GM13976 (cell line): ENCODE measurements at places on chromosomes 2 and 18.

- no peak for DNase-seq
Measured at GRCh38 chr2:86050301-86050700, 55.4 kb downstream of the POLR1A start.

DNA sequence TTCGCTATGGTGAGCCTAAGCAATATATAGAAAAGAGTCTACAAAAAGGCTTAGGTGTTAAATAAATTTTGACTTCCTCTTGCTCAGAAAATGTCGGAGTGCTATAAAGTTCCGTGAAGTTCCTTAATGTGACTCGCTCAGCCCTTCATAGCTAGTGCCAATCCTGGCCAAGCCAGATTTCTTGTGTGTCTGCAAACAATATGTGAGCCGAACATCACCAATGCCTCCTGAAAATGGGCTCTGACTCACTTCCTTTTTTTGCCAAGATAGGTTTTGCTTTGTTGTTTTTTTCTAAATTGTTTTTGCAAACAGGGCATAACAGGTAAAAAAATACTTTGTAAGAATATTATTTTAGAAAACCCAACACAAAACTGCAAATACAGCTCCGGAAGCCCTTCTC lies 26.1 kb downstream of the CDC42EP3 start:
- DNase-seq: no peak

DNA sequence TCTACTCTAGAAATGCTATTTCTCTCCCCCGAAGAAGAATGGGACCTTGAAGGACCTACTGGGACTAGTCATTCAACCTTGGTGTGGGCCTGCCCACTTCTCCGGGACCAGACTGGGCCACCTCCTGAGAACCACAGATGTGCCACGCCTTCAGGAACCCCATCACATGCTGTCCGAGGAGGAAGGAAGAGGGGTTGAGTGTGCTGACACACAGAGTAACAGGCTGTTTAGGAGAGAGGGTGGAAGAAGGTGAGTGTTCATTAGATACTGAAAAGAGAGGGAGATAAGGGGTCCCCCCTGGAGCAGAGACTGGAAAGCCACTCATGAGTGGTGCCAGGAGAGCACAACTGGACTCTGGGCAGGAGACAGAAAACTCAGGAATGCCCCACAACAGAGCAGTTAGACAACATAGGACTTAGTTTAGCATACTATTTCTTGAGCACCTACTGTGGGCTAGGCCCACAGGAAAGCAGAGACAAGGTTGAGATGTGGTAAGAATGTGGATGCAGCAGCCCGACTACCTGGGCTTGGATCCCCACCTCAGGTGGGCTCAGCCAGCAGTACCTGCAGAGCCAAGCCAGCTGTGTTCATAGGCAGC lies 286.4 kb upstream of the NCKAP5 start:
- no peak for DNase-seq

- no peak for DNase-seq
Measured at GRCh38 chr2:75238670-75239330, 39.5 kb upstream of the TACR1 start.

DNA sequence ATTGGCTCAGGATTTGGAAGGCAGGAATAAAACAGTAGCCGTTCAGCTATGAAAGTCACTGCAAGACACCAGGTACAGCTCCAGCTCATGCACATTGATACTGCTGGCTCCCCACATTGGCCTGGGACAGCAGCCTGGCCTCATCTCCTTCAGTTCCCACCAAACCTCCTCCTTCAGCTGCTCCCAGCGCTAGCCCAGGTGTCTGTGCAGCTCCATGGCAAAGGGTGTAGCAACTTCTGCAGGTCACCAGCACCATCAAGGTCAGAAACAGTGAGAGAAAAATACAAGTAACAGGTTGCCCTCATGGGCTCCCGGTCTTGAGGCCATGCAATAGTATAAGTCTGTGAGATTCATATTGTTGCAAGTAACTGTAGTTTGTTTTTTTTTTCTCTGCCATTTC lies 216.7 kb upstream of the CTAGE1 start:
- DNase-seq: no peak

- DNase-seq: no peak
Measured at GRCh38 chr2:225582355-225583116, 183.0 kb downstream of the NYAP2 start.

- no peak for DNase-seq
Measured at GRCh38 chr2:120243211-120243610, 9.4 kb upstream of the RALB start.

GRCh38 chr2:181573140-181573736 lies 83.7 kb downstream of the CERKL start:
- DNase-seq: no peak

- DNase-seq: no peak
Measured at GRCh38 chr2:72952110-72952823, 34.9 kb downstream of the EMX1 start.

DNA sequence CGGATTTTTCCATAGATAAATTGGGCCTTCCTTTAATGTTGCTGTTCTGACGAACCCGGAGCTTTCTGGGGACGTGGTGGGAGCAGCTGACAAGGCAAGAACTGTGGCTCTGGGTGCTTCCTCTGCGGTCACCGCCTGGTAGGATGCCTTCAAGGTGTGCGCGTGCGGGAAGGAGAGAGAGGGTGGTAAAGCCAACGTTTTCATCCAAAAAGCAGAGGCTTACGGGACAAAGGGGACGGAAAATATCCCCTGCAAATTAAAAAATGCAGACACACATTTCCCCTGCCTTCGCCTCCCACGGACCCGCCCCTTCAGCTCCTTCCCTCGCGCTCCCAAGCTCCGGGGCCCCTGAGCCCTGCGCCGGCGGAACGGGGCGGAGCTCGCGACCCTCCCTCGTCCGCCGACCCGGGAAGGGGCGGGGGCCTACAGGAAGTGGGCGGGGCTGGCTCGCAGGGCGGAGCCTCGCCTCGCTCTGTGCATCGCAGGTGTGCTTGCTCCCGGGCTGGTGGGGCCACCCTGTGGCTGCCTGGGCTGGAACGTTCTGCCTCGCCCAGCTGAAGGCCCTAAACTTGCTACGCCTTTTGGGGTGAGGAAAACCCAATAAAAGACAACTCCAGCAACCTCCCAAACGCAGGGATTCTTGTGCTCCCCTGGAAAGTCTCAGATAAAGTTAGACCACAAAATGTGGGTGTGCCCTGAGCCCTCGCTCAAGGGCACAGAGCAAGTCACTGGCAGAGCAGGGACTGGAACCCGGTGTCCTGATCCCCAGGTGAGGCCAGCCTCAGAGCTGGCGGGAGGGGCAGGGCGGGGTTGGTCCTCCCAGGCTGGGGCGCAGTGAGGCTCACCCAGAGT lies 25.4 kb upstream of the SLC66A3 start:
- DNase-seq: peak; percentile 82

- DNase-seq: peak; percentile 45
Measured at GRCh38 chr2:38262069-38262871, 114.8 kb downstream of the ATL2 start.

DNA sequence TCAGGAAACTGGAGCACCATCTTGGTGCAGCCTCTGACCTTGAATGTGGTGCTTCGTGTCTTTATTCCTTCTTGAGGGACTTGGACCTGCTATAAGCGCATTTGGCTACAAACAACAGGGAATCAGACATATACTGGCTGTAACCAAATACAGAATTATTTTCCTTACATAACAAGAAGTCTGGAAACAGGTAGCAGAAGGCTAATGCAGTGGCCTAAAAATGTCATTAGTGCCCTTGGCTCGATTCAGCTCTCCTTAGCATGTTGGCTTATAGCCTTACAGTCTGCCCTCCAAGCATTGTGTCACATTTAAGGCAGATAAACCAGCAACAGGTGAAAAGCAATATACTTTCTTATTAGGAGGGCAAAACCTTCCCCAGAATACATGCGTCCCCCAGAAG lies 655.4 kb downstream of the XIRP2 start:
- DNase-seq: no peak

DNA sequence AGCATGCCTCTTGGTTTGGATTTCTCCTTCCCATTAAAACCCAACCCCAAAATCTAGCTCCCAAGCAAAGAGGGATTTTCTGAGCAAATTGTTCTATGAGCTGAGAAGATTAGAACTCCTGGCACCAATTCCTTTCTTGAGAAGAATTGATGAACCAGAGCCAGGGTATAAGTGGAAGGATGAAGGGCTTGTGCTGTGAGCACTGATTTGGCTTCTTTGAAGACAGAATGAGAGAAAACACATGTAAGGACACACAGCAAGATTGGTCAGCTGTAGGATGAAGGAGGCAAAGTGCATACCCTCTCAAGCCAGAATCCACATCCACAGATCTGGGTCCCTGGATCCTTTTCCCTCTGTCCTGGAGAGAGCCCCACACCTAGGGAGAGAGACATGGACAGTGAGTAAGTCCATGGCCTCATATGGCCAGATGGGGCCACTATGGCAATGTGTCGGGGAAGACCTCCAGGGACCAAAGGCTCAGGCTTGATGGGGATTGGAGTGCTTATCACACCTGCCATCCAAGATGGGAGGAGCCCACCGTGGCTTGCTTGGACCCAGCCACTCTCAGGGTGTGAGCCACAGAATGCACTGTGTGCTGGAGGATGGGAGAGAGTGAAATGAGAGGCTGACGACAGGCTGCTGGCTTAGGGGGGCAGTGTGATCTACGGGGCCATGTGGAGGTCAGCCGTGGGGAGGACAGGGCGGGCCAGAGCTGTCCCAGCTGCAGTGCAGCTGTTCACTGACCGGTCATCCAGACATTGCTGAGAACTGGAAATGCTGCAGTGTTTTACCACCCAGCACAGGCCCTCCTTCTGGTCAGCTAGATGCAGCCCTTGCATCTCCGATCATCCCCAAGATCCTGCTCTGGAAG lies 339.8 kb downstream of the CYP26B1 start:
- DNase-seq: no peak

DNA sequence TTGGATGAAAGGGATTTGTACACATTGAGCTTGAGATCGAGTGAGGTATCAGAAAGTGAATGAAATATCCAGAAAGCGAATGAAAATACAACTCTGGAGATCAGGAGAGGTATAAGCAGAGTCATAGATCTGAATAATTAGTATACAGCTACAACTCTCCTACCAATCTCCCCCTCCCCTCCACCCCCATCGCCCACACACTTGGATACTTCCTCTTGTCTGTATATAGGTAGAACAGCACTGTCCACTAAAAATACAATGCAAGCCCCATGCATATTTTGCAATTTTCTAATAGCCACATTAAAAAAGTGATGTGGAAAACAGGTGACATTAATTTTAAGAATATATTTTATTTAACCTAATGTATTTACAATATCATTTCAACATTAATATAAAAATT lies 23.7 kb upstream of the WIPF1 start:
- DNase-seq: no peak

- DNase-seq: no peak
Measured at GRCh38 chr2:240208631-240209211, 68.3 kb upstream of the OTOS start.

DNA sequence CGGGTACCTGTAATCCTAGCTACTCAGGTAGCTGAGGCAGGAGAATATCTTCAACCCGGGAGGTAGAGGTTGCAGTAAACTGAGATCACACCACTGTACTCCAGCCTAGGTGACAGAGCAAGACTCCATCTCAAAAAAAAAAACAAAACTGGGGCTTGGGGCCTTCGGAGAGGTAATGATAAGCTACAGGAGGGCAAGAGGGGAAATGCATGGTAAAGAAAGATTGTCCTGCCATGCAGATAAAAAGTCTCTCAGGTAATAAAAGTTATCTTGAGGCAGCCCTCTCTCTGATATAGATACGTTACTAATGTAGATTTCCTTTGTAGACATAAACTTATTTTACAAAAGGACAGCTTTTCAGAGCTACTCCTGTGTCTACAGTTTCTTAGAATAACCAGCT lies 3.7 kb upstream of the RAB1A start:
- no peak for DNase-seq

GRCh38 chr18:58975296-58975695 lies 110.6 kb downstream of the ZNF532 start:
- DNase-seq: no peak

GRCh38 chr18:39521164-39521563 lies 1955.6 kb upstream of the CELF4 start:
- DNase-seq: no peak

DNA sequence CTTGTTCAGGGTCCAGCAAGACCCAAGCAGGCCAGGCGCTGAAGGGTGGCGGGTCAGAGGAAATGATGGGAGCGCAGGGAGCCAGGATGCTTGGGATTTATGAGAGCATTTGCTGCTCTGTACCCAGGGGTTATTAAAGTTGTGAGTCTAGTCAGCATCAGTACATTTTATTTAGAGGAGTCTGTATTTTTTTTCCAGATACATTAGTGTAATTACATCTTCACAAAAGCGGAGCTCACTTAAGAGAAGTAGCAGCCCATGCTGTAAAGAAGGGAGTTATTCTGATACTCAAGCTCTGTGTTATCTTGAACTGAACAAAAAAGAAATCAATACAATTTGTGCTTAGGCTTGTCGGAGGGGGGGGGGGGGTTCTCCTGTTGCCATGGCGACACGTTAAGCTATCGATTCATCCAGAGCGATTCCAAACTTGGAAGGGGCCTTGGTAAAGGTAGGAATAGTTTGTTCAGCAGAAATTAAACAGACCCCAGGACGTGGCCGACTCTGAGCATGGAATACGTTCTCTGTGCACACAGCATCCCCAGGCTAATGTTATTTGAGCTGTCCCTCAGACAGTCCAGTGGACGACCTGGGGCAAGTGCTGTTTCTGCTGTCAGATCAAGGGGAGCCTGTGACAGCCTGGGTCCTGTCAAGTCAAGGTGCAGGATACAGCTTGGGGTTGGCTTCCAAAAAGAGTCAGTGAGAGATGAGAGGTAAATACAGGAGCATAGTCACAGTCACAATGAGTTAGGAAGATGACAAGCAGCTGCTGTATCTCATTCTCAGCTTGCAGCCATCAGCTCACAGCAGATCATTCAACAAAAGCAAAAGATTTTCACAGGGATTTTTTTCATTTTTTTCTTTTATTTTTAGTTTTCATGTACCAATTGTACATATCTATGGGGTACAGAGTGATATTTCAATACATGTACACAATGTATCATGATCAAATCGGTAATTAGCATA lies 387.6 kb downstream of the DCDC2C start:
- DNase-seq: no peak

DNA sequence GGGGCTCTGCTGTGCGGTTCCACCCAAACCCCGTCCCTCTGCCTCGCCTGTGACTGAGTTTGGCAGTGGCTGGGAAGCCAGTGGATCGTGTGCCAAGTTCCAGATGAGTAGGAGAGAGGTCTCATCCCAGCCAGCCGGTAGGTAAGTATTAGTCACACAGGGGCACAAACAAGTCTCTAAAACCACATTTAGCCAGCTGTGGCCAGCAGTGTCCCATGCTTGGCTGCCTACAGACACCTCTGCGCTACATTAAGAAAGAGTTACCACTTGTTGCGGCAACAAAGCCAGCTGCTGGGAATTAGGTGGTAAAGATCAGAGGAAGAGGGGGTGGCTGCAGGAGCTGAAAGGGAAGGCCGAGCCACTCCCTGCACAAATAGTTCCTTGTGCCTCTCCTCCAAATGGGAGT lies 81.2 kb downstream of the GATA6 start:
- no peak for DNase-seq

DNA sequence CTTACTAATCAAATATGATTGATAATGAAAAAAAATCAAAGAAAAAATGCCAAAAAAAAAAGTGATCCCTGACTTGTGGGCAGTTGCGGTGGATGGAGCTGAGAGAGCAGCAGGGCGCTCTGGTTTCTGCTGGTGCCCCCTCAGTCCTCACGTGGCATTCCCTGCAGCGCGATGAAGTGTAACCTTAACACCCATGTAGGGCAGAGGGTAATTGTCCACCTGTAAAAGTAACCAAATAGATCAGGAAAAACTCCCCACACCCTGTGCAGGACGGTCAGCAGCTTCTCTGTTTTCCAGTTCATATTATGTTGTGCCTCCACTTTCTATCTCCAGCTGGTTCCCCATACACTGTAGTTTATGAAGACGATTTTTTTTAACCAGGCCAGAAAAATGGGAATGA lies 25.0 kb downstream of the COA5 start:
- DNase-seq: no peak
